ENCODE measurements at places on chromosomes 6 and 20.

DNA sequence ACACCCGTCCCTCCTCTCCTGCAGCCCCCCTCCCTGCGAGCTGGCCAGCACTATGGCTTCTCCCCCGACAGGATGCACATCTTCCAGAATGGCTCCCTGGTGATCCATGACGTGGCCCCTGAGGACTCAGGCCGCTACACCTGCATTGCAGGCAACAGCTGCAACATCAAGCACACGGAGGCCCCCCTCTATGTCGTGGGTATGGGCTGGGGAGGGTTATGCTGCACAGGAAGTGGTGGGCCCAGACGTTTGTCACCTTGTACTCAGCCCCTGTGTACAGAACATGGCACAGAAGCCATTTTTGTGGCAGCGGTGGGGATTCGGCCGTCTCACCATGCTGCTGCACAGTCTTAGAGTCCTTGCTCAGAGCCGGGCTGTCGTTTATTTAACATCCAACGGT lies 29.0 kb upstream of the SRF start:
- H3K27me3 ChIP-seq, result no peaks in the 10 kb centered on the region
- peaks cover 9% of the 10 kb centered on the region for H3K4me1 ChIP-seq
- DNase-seq, result no peak
- no peak overlapping the region for H3K4me3 ChIP-seq
- no peak overlapping the region for H3K27ac ChIP-seq
- peaks cover 18% of the 10 kb centered on the region for H3K36me3 ChIP-seq

- no peaks in the 10 kb centered on the region for H3K36me3 ChIP-seq
- H3K27me3 ChIP-seq, result no peaks in the 10 kb centered on the region
- no peak for DNase-seq
- no peaks in the 10 kb centered on the region for H3K4me1 ChIP-seq
- H3K27ac ChIP-seq, result no peak overlapping the region
- H3K4me3 ChIP-seq, result no peak overlapping the region
Measured at GRCh38 chr6:108403236-108403635, 108.4 kb downstream of the AFG1L start.

DNA sequence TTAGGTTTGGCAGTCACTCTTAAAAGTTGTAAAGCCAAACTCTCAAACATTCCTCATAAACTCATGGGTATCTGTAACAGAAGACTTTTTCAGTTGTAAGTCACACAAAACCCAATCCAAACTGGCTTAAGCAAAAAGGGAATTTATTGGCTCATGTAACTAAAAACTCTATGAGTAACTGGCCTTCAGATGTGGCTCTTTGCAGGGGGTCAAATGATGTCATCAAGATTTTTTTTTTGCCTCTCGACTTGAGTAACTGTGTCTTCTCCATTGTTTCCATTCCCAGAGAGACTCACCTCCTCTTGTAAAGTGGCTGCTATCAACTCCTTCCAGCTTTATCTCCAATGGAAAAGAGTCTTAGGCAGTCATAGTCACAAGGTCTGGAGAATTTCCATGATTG lies 645.0 kb downstream of the DHX35 start:
- H3K4me1 ChIP-seq, result no peaks in the 10 kb centered on the region
- no peak overlapping the region for H3K27ac ChIP-seq
- no peaks in the 10 kb centered on the region for H3K27me3 ChIP-seq
- DNase-seq, result no peak
- H3K36me3 ChIP-seq, result no peaks in the 10 kb centered on the region

GRCh38 chr6:129872586-129872985 lies 11.5 kb upstream of the TMEM244 start:
- H3K4me3 ChIP-seq, result no peak overlapping the region
- no peak for DNase-seq
- no peaks in the 10 kb centered on the region for H3K4me1 ChIP-seq
- no peaks in the 10 kb centered on the region for H3K36me3 ChIP-seq

DNA sequence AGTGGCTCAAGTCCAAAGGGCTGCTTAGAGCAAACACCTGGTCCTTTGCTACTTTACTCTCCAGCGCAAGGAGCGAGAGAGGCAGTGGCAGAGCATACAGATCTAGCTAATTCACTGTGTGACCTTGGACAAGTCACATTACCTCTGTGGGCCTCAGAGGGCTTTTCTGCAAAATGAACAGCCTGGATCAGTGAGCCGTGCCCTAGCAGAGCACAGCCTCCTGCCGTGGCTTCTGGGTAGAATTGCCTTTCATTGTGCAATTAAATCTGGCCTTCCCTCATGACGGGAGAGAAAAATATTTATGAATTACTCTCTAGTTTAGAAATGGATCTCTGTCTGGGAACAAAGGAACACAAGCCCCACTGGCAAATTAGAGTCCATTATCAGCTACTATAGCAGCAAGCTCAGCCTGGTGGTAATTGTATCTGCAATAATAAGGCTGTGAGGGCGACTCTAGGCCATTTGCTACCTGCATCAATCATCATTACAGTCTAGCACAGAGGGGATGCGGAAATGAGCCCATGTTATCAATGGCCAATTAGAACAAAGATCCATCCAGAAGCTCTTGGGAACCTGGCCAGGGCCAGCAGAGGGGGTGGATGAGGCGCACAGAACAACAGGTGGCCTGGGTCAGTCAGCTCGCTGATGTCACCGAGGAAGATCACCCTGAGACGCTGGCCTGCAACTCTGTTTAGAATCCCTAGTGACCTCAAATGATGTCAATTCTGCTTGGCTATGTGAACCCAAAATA lies 114.2 kb upstream of the LY86 start:
- no peak overlapping the region for H3K4me3 ChIP-seq
- peaks cover 3% of the 10 kb centered on the region for H3K4me1 ChIP-seq
- H3K36me3 ChIP-seq, result no peaks in the 10 kb centered on the region
- no peak overlapping the region for H3K27ac ChIP-seq
- H3K27me3 ChIP-seq, result no peaks in the 10 kb centered on the region

- no peak overlapping the region for H3K4me3 ChIP-seq
- H3K36me3 ChIP-seq, result no peaks in the 10 kb centered on the region
- H3K4me1 ChIP-seq, result peaks cover 80% of the 10 kb centered on the region
- DNase-seq, result no peak
Measured at GRCh38 chr6:144335914-144336313, 50.8 kb downstream of the UTRN start.

GRCh38 chr6:34585512-34586061 lies 29.5 kb upstream of the SPDEF start:
- H3K36me3 ChIP-seq, result peaks cover 25% of the 10 kb centered on the region
- peaks cover 2% of the 10 kb centered on the region for H3K4me1 ChIP-seq
- H3K4me3 ChIP-seq, result no peak overlapping the region
- no peaks in the 10 kb centered on the region for H3K27me3 ChIP-seq
- no peak for DNase-seq
- H3K27ac ChIP-seq, result no peak overlapping the region

Data from suprapubic skin (tissue), 4 donors.